Body of pancreas (tissue), 4 donors: ENCODE measurements at places on chromosomes 6 and 20.

DNA sequence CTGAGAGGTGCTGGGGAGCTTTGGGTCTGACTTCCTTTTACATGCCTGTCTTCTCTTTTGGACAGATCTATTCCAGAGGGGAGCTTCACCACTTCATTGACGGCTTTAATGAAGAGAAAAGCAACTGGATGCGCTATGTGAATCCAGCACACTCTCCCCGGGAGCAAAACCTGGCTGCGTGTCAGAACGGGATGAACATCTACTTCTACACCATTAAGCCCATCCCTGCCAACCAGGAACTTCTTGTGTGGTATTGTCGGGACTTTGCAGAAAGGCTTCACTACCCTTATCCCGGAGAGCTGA is 13.1 kb downstream of the PRDM1 start:
- H3K4me3 ChIP-seq: no peak overlapping the region
- peak overlapping the region; percentile 64 for H3K27ac ChIP-seq
- H3K36me3 ChIP-seq: no peaks in the 10 kb centered on the region
- no peaks in the 10 kb centered on the region for H3K27me3 ChIP-seq
- H3K4me1 ChIP-seq: peaks cover 13% of the 10 kb centered on the region

DNA sequence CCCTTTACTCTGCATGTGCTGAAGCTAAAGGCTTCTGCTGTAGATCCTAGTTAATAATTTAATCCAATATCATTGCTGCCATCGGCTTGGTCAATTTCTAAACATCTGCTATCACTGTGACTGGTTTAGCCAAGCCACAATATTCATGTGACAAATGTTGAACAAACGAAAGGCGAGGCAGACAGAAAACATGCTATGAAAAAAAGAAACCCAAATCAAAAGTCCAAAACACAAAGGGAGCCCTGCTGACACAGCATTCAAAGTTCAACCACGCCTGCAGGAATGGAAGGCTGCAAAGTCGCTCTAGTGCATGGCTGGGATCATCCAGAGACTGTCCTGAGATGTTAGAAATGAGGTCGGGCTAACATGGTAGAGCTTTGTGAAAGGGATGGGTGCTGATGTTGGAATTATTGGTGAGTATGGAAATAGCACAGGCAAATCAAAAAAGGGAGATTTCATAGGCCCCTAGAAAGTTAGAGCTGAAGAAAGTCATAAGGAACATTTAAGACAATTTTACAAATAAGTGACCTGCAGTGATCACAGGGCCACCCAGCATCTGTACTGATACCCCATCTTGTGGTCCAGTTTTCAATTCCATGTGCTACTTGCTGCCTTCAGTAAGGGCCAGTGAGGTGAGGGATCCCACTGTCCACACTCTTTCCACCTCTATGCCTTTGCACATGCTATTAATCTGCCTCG is 8.8 kb upstream of the NHSL1 start:
- H3K4me1 ChIP-seq: peaks cover 50% of the 10 kb centered on the region
- no peak overlapping the region for H3K4me3 ChIP-seq
- no peak for DNase-seq
- peak overlapping the region; percentile 28 for H3K27ac ChIP-seq
- H3K36me3 ChIP-seq: no peaks in the 10 kb centered on the region
- H3K27me3 ChIP-seq: no peaks in the 10 kb centered on the region

- no peak overlapping the region for H3K4me3 ChIP-seq
- H3K27me3 ChIP-seq: no peaks in the 10 kb centered on the region
- H3K36me3 ChIP-seq: no peaks in the 10 kb centered on the region
- no peak for DNase-seq
These were observed 123.5 kb downstream of the MAP3K7 start for GRCh38 chr6:90463359-90463758.

- no peak overlapping the region for H3K27ac ChIP-seq
- no peak overlapping the region for H3K4me3 ChIP-seq
- H3K4me1 ChIP-seq: peaks cover 7% of the 10 kb centered on the region
- H3K27me3 ChIP-seq: no peaks in the 10 kb centered on the region
These were observed 84.4 kb downstream of the SLX4IP start for GRCh38 chr20:10519361-10520046.

GRCh38 chr6:75608956-75609533 is 7.4 kb downstream of the SENP6 start:
- no peak overlapping the region for H3K27ac ChIP-seq
- no peaks in the 10 kb centered on the region for H3K36me3 ChIP-seq
- H3K4me3 ChIP-seq: no peak overlapping the region
- H3K27me3 ChIP-seq: no peaks in the 10 kb centered on the region

DNA sequence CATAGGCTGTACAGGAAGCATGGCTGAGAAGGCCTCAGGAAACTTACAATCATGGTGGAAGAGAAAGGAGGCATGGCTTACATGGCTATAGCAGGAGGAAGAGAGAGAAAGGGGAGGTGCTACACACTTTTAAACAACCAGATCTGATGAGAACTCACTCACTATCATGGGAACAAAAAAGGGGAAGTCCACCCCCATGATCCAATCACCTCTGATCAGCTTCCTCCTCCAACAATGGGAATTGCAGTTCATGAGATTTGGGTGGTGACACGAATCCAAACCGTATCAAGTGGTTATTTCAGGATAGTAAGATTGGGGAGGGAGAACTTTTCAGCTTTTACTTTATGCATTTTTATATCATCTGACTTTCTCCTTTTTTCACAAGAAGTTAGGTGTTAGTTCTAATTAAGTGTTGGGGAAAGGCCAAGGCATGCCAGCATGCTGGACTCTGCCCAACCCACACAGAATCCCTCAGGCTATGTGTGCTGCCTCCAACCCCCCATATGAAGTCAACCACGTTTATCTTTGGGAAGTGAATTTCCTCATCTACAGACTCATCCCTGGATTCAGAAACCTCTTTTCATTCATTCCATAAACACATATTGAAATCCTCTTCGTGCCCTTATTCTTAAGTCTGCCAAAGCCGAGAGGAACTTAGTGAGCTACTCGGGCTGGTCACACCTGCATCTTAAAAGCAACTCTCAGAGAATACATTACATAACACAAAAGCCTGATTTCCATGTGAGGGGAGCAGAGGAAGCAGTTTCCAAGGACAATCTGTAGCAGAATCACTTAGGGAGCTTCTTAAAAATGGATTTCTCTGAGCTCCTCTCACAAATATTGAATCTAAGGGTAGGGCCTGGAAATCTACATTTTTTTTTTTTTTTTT is 16.7 kb upstream of the CLIC5 start:
- H3K27ac ChIP-seq: no peak overlapping the region
- no peaks in the 10 kb centered on the region for H3K27me3 ChIP-seq
- H3K4me1 ChIP-seq: no peaks in the 10 kb centered on the region
- H3K36me3 ChIP-seq: no peaks in the 10 kb centered on the region
- H3K4me3 ChIP-seq: no peak overlapping the region

DNA sequence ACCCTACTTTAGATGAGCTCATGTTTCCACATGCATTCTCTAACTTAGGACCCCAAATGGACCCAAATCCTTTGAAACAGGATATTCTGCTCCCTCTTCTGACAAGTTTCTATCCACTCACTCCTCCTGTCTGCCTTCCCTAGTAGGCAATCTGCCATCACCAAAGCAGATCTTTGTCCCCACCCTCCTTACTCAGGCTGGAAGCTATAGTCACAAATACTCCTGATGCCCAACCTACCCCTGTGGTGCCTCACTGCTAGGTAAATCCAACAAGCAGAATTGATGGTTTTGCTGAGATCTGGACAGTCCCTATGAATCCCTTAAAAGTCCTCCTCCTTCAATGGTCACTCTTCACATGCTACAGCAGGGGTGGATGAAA is 21.7 kb downstream of the ELOVL5 start:
- H3K4me1 ChIP-seq: peaks cover 16% of the 10 kb centered on the region
- no peak for DNase-seq
- H3K4me3 ChIP-seq: no peak overlapping the region
- no peaks in the 10 kb centered on the region for H3K27me3 ChIP-seq
- no peaks in the 10 kb centered on the region for H3K36me3 ChIP-seq

DNA sequence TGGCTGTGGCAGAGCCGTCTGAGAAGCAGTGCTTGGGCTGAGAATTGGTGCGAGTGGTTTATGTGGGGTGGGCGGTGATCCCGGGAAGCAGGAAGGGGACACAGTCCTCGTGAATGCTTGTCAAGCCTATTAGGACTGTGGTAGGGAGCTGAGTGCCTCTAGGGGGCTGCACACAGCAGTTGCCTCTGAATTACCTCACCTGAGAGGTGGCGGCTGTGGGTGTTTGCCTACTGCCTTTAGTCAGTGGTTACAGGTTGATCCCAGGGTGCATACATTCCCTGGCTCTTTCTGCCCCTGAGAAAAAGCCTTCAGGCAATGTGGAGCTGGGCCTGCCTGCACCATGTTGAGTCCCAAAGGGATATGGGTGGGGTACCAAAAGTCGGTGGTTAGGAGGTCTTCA is 5.2 kb downstream of the AP5S1 start:
- no peak overlapping the region for H3K4me3 ChIP-seq
- no peaks in the 10 kb centered on the region for H3K36me3 ChIP-seq
- DNase-seq: no peak
- no peaks in the 10 kb centered on the region for H3K27me3 ChIP-seq
- H3K27ac ChIP-seq: no peak overlapping the region

GRCh38 chr6:21227486-21227885 is 366.1 kb upstream of the SOX4 start:
- no peak overlapping the region for H3K4me3 ChIP-seq
- no peaks in the 10 kb centered on the region for H3K4me1 ChIP-seq
- no peak overlapping the region for H3K27ac ChIP-seq
- H3K36me3 ChIP-seq: no peaks in the 10 kb centered on the region
- no peaks in the 10 kb centered on the region for H3K27me3 ChIP-seq
- DNase-seq: no peak

- DNase-seq: no peak
- H3K27me3 ChIP-seq: no peaks in the 10 kb centered on the region
- no peaks in the 10 kb centered on the region for H3K36me3 ChIP-seq
- H3K4me1 ChIP-seq: no peaks in the 10 kb centered on the region
- no peak overlapping the region for H3K4me3 ChIP-seq
These were observed 25.4 kb downstream of the NDRG3 start for GRCh38 chr20:36720510-36720909.

DNA sequence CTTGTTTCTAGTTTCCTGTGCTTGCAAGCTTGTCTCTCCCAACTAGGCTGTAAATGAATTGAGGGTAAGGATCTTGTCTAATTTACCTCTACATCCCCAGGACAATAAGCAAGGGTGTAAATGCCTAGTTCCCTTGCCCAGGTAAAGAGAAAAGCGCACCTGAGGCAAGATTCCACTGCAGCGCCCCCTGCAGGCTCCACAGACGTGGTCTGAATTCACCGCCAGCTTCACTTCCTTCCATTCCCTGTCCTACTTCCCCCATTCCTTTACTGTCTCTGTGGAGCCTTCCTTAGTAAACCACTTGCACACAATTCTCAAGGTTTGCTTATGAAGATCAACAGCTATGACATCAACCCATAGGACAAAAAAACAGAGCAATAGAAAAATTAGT is 42.3 kb downstream of the ANKEF1 start:
- H3K27ac ChIP-seq: peak overlapping the region; percentile 73
- peaks cover 56% of the 10 kb centered on the region for H3K4me1 ChIP-seq
- no peaks in the 10 kb centered on the region for H3K36me3 ChIP-seq
- H3K4me3 ChIP-seq: no peak overlapping the region

DNA sequence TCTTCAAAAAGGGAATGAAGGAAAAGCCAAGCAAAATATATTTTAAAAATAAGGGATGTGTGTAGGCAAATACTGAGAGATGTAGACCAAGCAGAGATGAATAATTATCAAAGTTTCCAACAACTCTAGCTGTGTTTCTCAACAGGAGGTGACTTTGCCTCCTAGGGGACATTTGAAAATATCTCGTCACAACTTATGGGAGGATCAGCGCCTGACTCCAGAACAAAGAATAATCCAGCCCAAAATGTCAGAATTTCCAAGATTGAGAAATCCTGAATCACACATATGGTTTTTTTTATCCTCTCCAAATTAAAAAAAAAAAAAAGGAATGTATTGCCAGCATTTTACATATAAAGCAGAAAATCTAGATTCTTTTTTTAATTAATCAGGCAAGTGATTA is 241.2 kb upstream of the ZFP64 start:
- no peak for DNase-seq
- no peaks in the 10 kb centered on the region for H3K36me3 ChIP-seq
- H3K27ac ChIP-seq: no peak overlapping the region

DNA sequence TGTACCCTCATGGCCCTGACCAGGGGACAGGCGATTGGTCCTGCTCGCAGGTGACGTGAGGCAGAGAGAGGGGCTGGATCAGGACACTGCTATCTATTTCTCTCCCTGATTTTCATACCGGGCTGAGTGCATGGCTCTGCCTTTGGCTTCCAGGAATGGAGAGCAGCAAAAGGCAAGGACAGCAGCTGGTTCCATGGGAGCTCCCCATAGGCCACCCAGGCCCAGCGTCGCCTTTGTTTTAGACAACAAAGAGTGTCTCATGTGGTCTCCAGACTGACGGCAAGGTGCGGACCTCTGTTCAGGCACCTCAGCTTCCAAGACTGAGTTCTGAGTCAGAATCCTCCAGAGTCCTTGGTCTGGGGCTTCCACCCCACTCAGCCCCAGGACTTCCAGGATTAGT is 123.1 kb downstream of the VEGFA start:
- no peaks in the 10 kb centered on the region for H3K27me3 ChIP-seq
- no peaks in the 10 kb centered on the region for H3K36me3 ChIP-seq
- no peak overlapping the region for H3K4me3 ChIP-seq
- DNase-seq: no peak

GRCh38 chr6:63740709-63741108 is 105.1 kb downstream of the PHF3 start:
- no peaks in the 10 kb centered on the region for H3K36me3 ChIP-seq
- no peaks in the 10 kb centered on the region for H3K27me3 ChIP-seq
- H3K27ac ChIP-seq: no peak overlapping the region

DNA sequence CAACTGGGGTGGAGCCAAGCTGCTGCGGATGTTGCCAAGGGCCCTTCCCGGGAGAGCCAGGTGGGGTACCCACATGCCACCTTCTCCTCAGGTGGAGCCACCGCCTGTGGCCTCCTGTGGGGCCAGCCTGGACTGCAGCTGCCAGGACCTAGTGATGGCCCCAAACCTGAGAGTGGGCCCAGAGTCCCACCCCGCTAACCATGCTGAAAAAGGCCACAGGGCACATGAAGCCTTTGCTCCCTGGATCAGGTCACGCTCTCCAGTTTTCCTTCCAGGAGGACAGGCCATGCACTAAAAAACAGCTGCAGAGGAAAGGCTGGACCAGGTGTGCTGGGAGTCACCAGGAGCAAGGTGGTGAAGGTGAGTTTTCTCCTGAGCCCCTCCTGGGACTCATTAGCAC is 73.9 kb upstream of the SLC22A16 start:
- H3K27me3 ChIP-seq: no peaks in the 10 kb centered on the region
- no peak overlapping the region for H3K27ac ChIP-seq
- H3K4me1 ChIP-seq: no peaks in the 10 kb centered on the region
- H3K36me3 ChIP-seq: no peaks in the 10 kb centered on the region
- no peak overlapping the region for H3K4me3 ChIP-seq

- H3K27ac ChIP-seq: no peak overlapping the region
- no peak for DNase-seq
- no peaks in the 10 kb centered on the region for H3K36me3 ChIP-seq
- H3K4me1 ChIP-seq: no peaks in the 10 kb centered on the region
- H3K27me3 ChIP-seq: no peaks in the 10 kb centered on the region
These were observed 16.2 kb upstream of the PKHD1 start for GRCh38 chr6:52103623-52104022.

GRCh38 chr20:39163993-39164392 is 201.8 kb downstream of the DHX35 start:
- H3K36me3 ChIP-seq: no peaks in the 10 kb centered on the region
- H3K27ac ChIP-seq: no peak overlapping the region
- DNase-seq: no peak
- H3K4me3 ChIP-seq: no peak overlapping the region
- H3K27me3 ChIP-seq: no peaks in the 10 kb centered on the region
